IMR-90 (cell line): ENCODE measurements at places on chromosomes 16 and 17.

DNA sequence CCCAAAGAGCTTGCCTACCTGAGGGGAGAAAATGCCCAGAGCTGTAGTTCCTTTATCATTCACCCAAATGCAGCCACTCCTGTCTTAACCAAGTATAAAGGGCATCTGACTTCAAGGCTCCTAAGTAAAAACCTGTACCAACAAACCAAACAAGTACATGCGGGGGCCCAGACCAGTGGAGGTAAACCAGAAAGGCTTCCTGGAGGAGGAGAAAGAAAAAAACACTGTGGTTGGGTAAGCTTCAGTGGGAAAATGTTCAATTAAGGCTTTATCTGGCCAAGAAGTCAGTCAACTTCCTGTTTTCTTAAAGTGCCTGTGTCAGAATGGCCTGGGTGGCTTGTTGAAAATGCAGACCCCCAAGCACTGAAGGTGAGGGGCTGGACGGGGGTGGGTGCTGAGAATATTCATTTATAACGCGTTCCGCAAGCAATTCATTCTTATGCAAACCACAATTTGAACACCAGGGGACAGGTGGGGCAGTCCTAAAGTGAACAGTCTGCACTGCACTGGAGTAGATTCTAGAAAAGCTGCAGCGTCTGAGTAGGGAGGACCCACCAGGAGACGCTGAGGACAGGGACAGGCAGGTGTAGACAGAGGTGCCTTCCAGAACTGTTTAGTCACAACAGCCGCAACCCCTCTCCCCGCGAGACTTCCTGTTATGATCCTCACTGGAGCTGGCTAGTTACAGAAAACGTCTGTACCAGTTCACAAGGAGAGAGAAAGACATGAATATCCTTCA lies 467.1 kb downstream of the SOX9 start:
- DNase-seq = peak; percentile 64

DNA sequence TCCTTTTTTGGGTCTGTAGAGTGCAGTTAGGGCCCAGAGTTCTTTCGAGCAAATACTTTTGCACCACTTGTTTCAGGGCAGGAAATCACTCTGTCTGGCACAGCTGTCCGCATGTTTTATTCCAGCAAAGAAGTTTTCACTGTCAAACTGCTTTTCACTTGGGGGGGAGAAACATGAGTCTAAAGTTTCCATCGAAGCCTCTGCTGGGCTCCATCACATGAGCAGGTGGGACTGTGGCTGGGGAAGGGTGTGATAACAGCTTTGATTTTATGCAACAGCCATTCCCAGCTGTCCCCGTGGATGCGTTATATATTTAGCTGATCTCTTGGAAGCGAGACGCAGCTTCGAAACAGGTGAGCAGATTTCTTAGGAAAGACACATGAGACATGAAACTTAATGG lies 288.6 kb downstream of the SNX29 start:
- no peak for DNase-seq

DNA sequence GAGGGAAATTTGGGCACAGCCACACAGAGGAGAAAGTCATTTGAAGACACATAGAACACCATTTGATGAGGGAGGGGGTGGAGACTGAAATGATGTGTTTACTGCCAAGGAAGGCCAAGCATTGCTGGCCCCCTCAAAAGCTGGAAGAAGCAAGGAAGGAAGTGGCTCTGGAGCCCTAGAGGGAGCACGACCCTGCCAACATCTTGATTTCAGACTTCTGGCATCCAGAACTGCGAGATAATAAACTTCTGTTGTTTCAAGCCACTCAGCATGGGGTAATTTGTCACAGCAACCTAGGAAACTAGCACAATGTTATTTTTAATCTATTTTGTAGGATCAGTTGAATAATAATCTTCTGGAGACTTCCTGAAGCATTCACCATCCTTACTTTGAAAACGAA lies 314.8 kb upstream of the GOT2 start:
- no peak for DNase-seq

DNA sequence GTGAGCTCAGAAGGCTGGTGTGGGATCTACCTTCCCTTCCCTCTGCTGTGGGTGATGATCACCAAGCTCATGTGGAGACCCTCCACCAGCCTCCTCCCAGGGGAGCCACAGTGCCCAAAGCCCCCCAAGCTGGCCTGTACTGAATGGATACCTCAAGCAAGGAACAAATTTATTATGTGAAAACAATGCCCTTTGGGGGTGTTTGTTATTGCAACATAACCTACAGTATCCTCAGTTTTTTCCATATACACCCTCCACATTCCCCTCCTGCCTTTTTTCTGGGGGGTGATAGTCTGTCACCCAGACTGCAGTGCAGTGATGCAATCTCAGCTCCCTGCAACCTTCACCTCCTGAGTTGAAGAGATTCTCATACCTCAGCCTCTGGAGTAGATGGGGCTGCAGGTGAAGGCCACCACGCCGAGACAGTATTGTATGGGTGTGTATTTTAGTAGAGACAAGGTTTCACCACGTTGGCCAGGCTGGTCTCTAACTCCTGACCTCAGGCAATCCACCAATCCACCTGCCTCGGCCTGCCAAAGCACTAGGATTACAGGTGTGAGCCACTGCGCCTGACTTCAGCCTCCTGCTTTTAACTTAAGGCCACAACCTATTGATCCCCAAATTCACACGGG lies 215.9 kb downstream of the CPPED1 start:
- DNase-seq = no peak

DNA sequence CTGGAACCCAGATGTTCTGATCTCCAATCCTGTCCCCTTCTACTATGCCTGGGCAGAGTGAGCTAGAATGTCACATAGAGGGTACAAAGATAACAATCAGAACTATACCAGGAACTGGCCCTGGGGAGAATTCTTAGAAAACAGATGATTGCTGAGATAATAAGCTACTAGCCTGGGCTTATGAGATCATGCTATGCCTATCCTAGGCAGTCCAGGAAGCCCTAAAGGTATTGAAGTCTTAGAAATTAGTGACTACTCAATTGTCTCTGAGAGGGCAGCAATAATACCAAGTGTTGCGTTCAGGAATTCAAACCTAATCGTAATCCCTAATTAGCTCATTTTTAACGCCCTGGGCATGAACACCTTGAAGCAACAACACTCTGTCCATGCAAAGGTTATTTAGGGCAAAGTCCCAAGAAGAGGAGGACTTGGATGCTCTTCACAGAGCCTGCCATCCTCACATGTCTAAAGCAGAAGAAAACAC lies 77.1 kb downstream of the MMD start:
- DNase-seq = no peak

- DNase-seq = peak; percentile 98
Measured at GRCh38 chr17:57892820-57893595, 43.2 kb upstream of the MRPS23 start.
